ENCODE measurements at places on chromosomes 12 and 14. TPM values are rescaled to one million over a fixed set of nuclear protein-coding genes. Genes with fewer than 3 reads are reported as not detected.

GRCh38 chr14:90968025-90968424 is 92.4 kb downstream of the RPS6KA5 start:
- DNase-seq = no peak
- H3K4me3 ChIP-seq = no peak overlapping the region
- H3K27me3 ChIP-seq = no peaks in the 10 kb centered on the region

Gene HOXC6
- total RNA-seq = not detected

- DNase-seq = no peak
- H3K27ac ChIP-seq = peak overlapping the region; percentile 71
- H3K36me3 ChIP-seq = no peaks in the 10 kb centered on the region
Observed at GRCh38 chr14:105865266-105865903, 339.0 kb downstream of the TMEM121 start.

DNA sequence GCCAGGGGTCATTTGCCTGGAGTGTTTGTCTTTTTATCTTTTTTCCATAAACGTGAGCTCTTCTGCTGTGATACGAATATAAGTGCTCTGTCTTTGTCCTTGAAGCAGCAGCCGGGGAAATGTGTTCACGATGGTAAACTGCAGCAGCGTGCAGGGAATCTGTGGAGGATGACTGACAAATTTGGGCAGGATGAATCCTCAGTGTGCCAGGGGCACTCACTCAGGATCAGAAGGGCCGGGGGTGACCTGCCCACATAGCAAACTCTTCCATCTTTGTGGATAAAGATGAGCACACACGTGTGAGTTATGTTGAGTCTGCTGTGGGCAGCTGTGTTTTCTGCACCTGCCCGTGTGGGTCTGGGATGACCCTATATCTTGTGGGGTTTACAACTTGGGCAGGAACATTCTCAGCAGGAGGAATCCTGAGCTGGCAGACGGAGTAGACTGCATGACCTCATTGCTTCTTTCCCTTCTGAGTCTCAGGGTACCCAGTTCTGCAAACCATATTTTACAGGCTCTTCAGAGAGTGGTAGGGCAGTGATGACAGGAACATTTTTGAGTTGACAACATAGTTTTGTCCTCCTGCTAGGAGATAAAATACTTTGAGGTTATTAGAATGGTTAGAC is 711 bp downstream of the ANO4 start:
- H3K27ac ChIP-seq = no peak overlapping the region
- H3K4me1 ChIP-seq = no peaks in the 10 kb centered on the region
- H3K36me3 ChIP-seq = no peaks in the 10 kb centered on the region
- no peak for DNase-seq
- H3K4me3 ChIP-seq = no peak overlapping the region

GRCh38 chr12:3727354-3727753 is 25.6 kb downstream of the CRACR2A start:
- peak overlapping the region; percentile 48 for H3K4me3 ChIP-seq
- H3K27ac ChIP-seq = peak overlapping the region; percentile 50
- H3K4me1 ChIP-seq = peaks cover 35% of the 10 kb centered on the region
- peak; percentile 67 for DNase-seq

DNA sequence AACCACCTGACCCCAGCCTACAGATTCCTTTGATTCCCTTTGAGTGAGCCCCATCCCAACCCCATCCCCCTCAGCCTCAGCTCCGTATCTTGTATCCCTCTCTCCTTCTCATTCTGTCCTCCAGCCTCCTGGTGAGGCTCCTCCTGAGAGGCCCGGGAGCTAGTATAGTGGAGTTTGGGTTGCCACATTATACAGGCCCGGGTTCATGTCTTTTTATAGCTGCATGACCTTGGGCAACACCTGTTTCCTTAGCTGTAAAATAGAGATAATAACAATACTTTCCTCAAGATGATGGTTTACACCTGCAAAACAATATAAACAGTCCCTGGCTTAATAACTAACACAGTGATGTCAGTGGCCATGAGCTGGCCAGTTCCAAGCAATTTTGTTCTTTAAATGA is 89.8 kb downstream of the STAB2 start:
- H3K36me3 ChIP-seq = no peaks in the 10 kb centered on the region
- H3K27me3 ChIP-seq = no peaks in the 10 kb centered on the region
- DNase-seq = no peak

GRCh38 chr12:93943780-93944179 is 204.6 kb upstream of the PLXNC1 start:
- no peak overlapping the region for H3K4me3 ChIP-seq
- no peak for DNase-seq
- no peaks in the 10 kb centered on the region for H3K4me1 ChIP-seq
- peaks cover 12% of the 10 kb centered on the region for H3K27me3 ChIP-seq
- no peak overlapping the region for H3K27ac ChIP-seq
- H3K36me3 ChIP-seq = no peaks in the 10 kb centered on the region

Gene MYO1H
- not detected for total RNA-seq

DNA sequence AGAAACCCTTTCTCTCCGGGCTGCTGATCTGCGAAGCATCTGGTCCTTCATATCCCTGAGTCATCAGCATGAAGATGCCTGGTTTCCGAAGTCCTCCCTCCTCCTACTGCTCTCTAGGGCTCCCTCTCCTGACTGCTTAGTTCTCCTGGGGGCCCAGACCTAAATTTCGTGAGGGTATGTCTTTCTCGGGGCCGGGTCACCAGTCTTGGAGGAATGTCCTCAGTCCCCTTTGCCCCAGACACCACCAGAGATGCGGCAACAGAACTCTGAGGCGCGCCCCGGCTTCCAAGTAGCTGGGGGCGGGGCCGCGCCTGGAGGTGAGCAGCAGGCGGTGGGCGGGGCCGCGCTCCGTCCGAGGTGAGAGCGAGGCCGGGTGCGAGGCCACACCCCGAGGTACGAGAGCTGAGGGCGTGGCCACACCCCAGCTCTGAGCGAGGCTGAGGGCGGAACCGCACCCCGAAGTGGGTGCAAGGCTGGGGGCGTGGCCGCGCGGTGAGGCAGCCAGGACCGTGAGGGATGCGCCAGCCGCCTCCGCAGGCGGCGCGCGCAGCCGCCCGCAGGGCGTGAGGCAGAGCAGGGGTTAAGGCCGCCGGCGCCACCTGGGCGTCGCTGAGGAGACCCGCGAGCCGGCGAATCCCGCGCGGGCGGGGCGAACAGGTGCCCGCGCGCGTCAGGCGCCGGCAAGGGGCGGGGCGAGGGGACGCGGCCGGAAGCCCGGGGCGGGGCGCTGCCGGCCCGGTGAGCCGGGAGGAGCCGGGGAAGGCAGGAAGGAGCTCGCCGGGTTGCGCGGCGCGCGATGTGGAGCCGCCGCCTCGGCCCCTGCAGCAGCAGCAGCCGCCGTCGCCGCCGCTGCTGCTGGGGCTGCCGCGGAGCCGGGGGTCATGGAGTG is at the start of gene BICDL1:
BICDL1 (plus strand) TSS at position 765 of the 889 bp plus-strand sequence. CDS start 633 bp downstream, outside the sequence.
- H3K4me3 ChIP-seq = peak within 1 kb of the TSS; percentile 93
- H3K36me3 ChIP-seq = peaks cover 36% of the 10 kb centered on the region
- peak within 1 kb of the TSS; percentile 96 for H3K27ac ChIP-seq
- H3K27me3 ChIP-seq = peaks cover 5% of the 10 kb centered on the region

Gene ENDOU
- total RNA-seq = 0.09 TPM

Gene TSHR
- total RNA-seq = not detected

Gene TC2N
- 18.6 TPM for total RNA-seq

Gene CIROP
- not detected for total RNA-seq

Gene PPM1H
- 0.12 TPM for total RNA-seq

DNA sequence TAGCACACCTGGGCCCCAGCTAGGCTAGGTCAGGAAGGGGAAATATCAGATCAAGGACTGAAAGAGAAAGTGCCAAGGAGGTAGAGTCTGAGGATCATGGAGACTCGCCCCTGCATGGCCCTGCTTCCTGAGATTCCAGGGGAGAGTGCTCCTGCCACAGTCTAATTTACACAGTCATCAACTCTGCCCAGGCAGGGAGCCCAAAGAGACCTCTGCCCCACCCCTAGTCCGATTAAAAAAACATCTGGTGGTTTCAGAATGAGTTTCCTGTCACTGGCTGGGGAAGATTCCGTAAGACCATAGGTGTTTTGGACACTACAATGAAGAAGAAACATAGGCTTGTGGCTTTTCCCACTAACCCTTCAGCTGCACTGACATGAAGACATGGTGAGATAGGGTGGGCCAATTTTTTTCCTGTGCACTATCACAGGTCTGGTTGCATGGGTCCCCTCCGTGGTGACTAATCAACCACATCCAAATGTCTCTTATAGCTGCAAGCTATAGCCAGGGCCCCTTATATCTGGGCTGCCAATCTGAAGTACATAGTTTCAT is 31.5 kb upstream of the GZMB start:
- peak overlapping the region; percentile 78 for H3K4me3 ChIP-seq
- peak overlapping the region; percentile 89 for H3K27ac ChIP-seq
- peaks cover 19% of the 10 kb centered on the region for H3K36me3 ChIP-seq
- H3K4me1 ChIP-seq = peaks cover 83% of the 10 kb centered on the region

DNA sequence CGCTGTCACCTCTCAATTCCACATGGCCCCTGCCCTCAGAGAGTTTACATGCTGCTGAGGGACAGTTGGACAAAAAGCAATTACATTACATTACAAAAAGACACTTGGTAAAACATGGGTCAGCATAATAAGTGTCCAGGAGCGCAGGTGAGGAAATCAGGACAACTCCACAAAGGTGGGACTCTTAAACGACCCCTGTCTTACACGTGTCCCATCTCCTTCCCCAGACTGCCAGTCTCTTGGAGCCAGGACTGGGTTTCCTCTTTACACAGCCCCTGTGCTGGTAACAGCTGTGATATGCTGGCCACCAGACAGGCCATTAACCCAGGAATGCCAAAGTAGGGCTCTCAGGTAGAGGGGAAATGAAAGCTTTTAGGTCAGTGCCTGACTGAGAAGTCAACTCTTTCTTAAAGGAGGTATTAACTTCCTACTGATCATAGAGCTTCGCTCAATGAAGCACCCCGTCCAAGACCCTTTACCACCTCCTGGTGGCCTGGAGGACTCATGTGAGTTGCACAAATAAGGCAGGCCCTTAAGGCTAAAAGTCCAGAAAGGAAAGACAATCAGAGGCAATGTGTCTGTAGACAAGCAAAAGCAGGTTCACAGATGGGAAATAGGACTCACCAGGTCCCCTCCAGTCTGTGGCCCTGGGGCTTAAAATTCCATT is 55.5 kb downstream of the ANO2 start:
- peaks cover 4% of the 10 kb centered on the region for H3K4me1 ChIP-seq
- no peaks in the 10 kb centered on the region for H3K36me3 ChIP-seq

Gene IQSEC3
- 0.05 TPM for total RNA-seq

DNA sequence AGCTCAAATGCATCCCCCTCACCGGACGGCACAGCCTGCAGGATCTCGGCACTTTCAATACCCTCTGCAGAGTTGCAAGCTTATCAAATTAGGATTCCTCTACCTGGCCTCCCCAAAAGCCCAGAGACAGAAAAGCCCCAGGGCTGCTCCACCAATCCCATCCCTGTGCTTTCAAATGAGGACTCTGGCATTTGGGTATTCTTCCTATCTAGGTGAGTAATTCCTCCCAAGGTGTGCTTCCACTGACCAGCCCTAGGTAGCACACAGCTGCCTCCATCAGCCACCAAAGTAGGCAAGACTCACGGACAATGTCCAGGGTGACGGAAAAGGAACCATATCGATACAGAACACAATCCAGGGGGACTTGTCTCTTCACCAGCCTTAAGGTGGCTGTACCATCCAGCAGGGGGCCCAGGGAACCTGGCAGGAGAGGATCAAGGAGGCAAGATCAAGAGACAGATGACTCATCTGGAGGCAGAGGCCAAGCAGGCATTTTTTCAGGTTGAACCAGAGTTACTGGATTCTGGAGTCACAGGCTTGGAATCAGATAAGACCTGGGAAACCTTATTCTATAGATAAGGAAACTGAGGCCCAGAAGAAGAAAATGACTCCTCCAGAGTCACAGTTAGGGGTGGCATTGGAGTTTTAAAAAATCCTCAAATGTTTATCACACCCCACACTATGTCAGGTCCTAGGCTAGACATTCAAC is 9.9 kb downstream of the PMEL start:
- peak overlapping the region; percentile 16 for H3K27ac ChIP-seq
- H3K27me3 ChIP-seq = no peaks in the 10 kb centered on the region
- DNase-seq = peak; percentile 81
- H3K36me3 ChIP-seq = peaks cover 38% of the 10 kb centered on the region
- no peak overlapping the region for H3K4me3 ChIP-seq
- H3K4me1 ChIP-seq = peaks cover 4% of the 10 kb centered on the region

Gene MGP
- not detected for total RNA-seq
